Fibroblast of lung (primary cell): ENCODE measurements at places on chromosomes 1 and 21. TPM values are rescaled to one million over a fixed set of nuclear protein-coding genes. Genes with fewer than 3 reads are reported as not detected.
A peak's percentile ranks its signal among the peaks of the same experiment; 100 is the strongest.

DNA sequence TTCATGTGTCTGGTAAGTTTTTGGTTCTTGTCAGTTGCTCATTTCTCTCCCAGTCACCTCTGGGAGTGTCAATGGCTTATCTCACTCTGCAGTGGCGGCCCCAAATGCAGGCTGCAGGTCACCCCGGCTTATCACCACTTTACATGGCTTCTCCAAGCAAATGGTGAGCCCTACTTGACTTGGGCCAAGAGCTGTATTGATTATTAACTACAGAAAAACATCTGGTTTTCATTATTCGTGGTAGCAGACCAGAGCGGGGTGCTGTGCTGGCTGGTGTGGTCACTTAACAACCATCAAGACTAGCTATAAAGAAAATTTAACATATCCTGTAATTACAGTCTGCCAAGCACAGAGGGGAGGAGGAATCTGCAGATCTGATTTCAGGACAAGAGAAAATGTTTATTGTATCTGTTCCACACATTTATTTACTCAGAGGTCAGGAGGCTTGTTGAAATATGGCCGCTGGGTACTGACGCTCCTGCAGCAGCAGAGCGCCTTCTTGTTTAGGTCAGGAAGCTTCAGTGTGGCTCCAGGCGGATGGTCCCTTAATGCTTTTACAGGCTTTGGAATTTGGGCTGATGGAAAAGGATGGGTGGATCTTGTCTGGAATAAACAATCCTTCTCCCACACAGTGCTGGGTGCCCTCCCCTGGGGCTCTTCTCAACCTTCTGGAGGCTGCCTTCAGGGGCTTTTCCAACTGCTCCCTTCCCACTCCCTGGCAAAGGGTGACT, 87.8 kb downstream of the HLX start:
- H3K36me3 ChIP-seq: no peaks in the 10 kb centered on the region
- no peak overlapping the region for H3K4me3 ChIP-seq
- peak; percentile 27 for DNase-seq
- no peak overlapping the region for H3K27ac ChIP-seq
- no peaks in the 10 kb centered on the region for H3K27me3 ChIP-seq

- H3K27me3 ChIP-seq: no peaks in the 10 kb centered on the region
- DNase-seq: no peak
- H3K4me3 ChIP-seq: no peak overlapping the region
- H3K27ac ChIP-seq: no peak overlapping the region
- no peaks in the 10 kb centered on the region for H3K36me3 ChIP-seq
Observed at GRCh38 chr1:175043824-175044223, 20.6 kb upstream of the MRPS14 start.

DNA sequence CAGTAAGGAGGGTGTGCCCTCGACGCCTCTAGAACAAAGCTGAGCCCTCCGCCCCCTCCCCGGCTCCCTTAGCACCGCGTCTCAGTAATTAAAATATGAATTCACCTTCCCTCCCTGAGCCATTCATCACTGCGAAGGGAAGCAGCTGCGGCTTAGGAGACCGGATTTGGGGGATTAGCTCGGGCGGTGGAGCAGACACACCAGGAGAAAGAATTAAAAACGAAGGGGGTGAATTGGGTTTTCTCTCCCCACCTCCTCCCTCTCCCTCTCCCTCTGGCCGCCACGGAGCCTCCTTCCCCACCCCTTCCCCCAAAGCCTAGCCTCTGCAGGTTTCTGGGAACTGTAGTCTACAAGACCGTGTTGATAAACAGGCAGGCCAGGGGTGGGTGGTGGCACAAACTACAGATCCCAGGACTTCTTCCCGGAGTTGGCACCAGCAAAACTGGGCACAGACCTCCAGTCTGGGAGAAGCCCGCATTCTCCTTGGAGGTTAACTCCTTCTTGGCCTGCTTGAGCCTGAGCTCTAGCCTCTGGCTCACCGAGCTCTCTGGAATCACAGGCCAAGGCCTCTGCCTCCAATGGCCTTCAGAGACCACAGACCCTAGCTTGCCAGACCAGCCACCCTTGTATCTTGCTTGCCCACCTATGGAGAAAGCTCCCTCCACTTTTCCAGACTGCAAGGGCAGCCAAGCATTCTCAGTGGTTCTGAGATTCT, 10.8 kb downstream of the BLACAT1 start:
- no peaks in the 10 kb centered on the region for H3K36me3 ChIP-seq
- no peak for DNase-seq
- H3K4me3 ChIP-seq: no peak overlapping the region
- no peaks in the 10 kb centered on the region for H3K4me1 ChIP-seq
- no peak overlapping the region for H3K27ac ChIP-seq
- H3K27me3 ChIP-seq: peaks cover 12% of the 10 kb centered on the region

DNA sequence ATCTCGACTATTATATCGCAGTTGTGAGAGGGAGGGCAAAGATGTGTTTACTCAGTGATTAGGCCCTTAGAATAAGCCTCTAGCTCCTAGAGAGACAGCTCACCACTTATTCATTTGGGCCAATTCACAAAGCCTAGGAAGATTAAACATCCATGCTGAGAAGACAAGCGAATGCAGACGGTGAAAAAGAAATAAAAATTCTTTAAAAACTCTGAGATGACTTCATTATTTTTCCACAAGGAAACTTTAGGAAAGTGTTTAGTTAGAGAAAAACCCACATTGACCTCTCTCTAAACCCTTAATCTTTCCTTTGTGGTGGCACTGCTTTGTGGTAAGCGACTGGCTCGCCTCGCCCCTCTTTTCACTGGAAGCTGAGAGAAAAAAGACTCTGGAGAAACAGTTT, 146.8 kb upstream of the DMRTA2 start:
- DNase-seq: no peak
- no peak overlapping the region for H3K27ac ChIP-seq
- no peak overlapping the region for H3K4me3 ChIP-seq
- no peaks in the 10 kb centered on the region for H3K27me3 ChIP-seq
- no peaks in the 10 kb centered on the region for H3K36me3 ChIP-seq
- H3K4me1 ChIP-seq: no peaks in the 10 kb centered on the region

GRCh38 chr1:65002508-65003315, 36.4 kb upstream of the JAK1 start:
- DNase-seq: peak; percentile 85
- no peaks in the 10 kb centered on the region for H3K36me3 ChIP-seq
- H3K4me1 ChIP-seq: peaks cover 4% of the 10 kb centered on the region
- H3K4me3 ChIP-seq: peak overlapping the region; percentile 66

- no peaks in the 10 kb centered on the region for H3K27me3 ChIP-seq
- H3K27ac ChIP-seq: no peak overlapping the region
- no peak for DNase-seq
- no peak overlapping the region for H3K4me3 ChIP-seq
Observed at GRCh38 chr1:70051926-70052325, 153.5 kb downstream of the LRRC40 start.

DNA sequence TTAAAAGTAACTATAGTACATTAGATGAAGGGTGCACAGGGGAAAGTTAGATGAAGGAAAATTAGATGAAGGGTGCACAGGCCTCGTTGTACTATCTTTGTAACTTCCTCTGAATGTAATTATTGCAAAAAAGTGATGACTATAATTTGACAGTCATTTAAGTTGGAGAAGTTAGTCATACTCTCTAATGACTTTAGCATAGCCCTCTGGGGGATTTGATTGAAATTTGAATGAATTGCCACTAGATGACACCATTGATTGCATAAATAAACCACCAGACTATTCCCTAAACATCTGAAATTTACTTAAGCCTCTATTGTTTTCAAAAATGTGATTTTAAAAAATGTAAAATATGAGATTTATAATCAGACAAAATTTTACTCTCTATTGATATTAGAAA, 102.6 kb downstream of the TPR start:
- H3K27ac ChIP-seq: no peak overlapping the region
- H3K4me3 ChIP-seq: no peak overlapping the region
- no peaks in the 10 kb centered on the region for H3K4me1 ChIP-seq
- H3K27me3 ChIP-seq: no peaks in the 10 kb centered on the region

- no peaks in the 10 kb centered on the region for H3K36me3 ChIP-seq
- no peaks in the 10 kb centered on the region for H3K4me1 ChIP-seq
- no peak overlapping the region for H3K27ac ChIP-seq
- no peaks in the 10 kb centered on the region for H3K27me3 ChIP-seq
- H3K4me3 ChIP-seq: no peak overlapping the region
Observed at GRCh38 chr1:38208716-38209632, 162.4 kb upstream of the POU3F1 start.

GRCh38 chr1:223713546-223714420, 1.4 kb downstream of the CAPN2 start:
- H3K4me1 ChIP-seq: peaks cover 27% of the 10 kb centered on the region
- DNase-seq: no peak
- peaks cover 12% of the 10 kb centered on the region for H3K36me3 ChIP-seq
- peak overlapping the region; percentile 96 for H3K4me3 ChIP-seq
- H3K27ac ChIP-seq: peak overlapping the region; percentile 94

TMEM82 gene
- total RNA-seq: not detected in 2 replicates

NPL gene
- 2.6 and 3.9 TPM in 2 replicates for total RNA-seq

- no peaks in the 10 kb centered on the region for H3K36me3 ChIP-seq
- H3K4me1 ChIP-seq: peaks cover 2% of the 10 kb centered on the region
- H3K27me3 ChIP-seq: no peaks in the 10 kb centered on the region
- H3K4me3 ChIP-seq: no peak overlapping the region
- no peak overlapping the region for H3K27ac ChIP-seq
Observed at GRCh38 chr1:117534995-117535467, 70.8 kb upstream of the TENT5C start.

C21orf91 gene
- 13.6 and 13.9 TPM in 2 replicates for total RNA-seq

RBP7 gene
- not detected in 2 replicates for total RNA-seq

DNA sequence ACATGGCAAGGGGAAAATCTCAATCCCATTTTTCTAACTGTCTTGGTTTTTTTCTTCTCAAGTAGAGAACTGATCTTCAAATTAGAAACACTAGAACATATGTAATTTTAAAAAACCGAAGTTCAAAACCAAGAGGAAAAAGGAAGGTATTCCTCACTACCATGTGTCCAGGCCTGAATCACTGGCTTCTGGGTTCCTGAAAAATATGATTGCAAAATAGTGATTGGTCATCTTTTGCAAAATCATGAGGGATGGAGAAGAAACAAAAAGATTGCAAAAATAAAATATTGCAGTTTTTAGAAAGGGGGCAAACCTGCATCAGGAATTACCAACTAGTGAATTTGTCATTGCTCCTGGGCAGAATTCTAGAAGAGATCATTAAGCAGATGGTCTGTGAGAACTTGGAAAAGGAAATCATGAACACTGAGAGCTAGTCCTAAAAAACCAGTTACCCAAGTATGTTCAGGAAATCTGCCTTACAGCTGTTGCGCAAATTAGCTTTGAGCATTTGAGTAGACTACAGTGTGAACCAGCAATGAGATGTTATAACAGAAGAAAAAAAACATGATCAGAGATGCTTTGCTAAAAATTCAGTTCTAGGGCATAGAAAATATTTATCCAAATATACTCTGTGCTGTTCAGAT, 49.4 kb downstream of the SPATA46 start:
- H3K4me3 ChIP-seq: no peak overlapping the region
- no peaks in the 10 kb centered on the region for H3K4me1 ChIP-seq
- no peaks in the 10 kb centered on the region for H3K36me3 ChIP-seq
- peaks cover 18% of the 10 kb centered on the region for H3K27me3 ChIP-seq
- no peak overlapping the region for H3K27ac ChIP-seq
- no peak for DNase-seq

MYBPH gene
- total RNA-seq: 0.17 and 0.26 TPM in 2 replicates

SPRR1B gene
- not detected in 2 replicates for total RNA-seq

GRCh38 chr1:216306830-216307229, 116.4 kb downstream of the USH2A start:
- no peaks in the 10 kb centered on the region for H3K4me1 ChIP-seq
- no peaks in the 10 kb centered on the region for H3K36me3 ChIP-seq
- no peak for DNase-seq
- no peaks in the 10 kb centered on the region for H3K27me3 ChIP-seq

- H3K4me3 ChIP-seq: no peak overlapping the region
- H3K27me3 ChIP-seq: peaks cover 11% of the 10 kb centered on the region
- H3K36me3 ChIP-seq: no peaks in the 10 kb centered on the region
Observed at GRCh38 chr1:225944951-225945350, 3.9 kb upstream of the LEFTY2 start.

PEAR1 gene
- 2.3 and 2.6 TPM in 2 replicates for total RNA-seq

GRCh38 chr1:174704300-174704699, 256.5 kb downstream of the GPR52 start:
- H3K4me3 ChIP-seq: no peak overlapping the region
- DNase-seq: no peak
- H3K27ac ChIP-seq: no peak overlapping the region
- H3K27me3 ChIP-seq: no peaks in the 10 kb centered on the region

KDF1 gene
- total RNA-seq: not detected in 2 replicates
